ENCODE measurements at places on chromosomes 1 and 21. TPM values are rescaled to one million over a fixed set of nuclear protein-coding genes. Genes with fewer than 3 reads are reported as not detected.

Gene WNT9A
- total RNA-seq = 0.10 TPM

Gene SMCP
- not detected for total RNA-seq

Gene TBX15
- not detected for total RNA-seq

Gene HSD3B1
- not detected for total RNA-seq

Gene OPRD1
- total RNA-seq = not detected

Gene ZNF593OS
- total RNA-seq = not detected

Gene SH3D21
- total RNA-seq = 1.9 TPM

Gene CCDC30
- 3.9 TPM for total RNA-seq

Gene CD53
- total RNA-seq = 286 TPM

Gene HSPA6
- total RNA-seq = 0.50 TPM

Gene RNU1-3
- 3,182 TPM for total RNA-seq

Gene FHAD1
- not detected for total RNA-seq

Gene DCDC2B
- total RNA-seq = not detected

Gene MOB3C
- total RNA-seq = 20.4 TPM

Gene LHX8
- total RNA-seq = not detected

Gene NEGR1
- total RNA-seq = not detected

Gene CRYAA
- not detected for total RNA-seq

Data from T-helper 17 cell (primary cell).